ENCODE measurements at places on chromosomes 5 and 9.

DNA sequence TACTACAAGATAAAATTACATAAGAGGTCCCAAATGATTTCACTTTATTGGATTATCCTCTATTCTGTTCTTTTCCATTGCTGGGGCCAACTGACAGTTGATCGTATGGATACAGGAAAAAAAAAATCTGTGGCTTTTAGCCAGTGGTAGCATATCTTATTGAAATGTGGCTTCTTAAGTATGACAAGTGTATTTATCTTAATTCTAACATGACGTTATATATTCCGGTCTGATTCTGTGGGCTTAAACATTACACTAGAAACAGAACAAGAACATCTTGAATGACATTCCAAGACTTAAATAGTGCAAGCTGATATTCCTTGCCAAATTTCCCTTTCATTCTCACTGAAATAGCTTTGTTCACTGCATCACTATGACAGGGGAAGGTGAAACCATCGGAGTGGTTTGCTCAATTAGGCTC lies 117.9 kb downstream of the INSYN2B start:
- H3K27me3 ChIP-seq = no peaks in the 10 kb centered on the region
- H3K27ac ChIP-seq = peak overlapping the region; percentile 75
- H3K36me3 ChIP-seq = peaks cover 24% of the 10 kb centered on the region
- DNase-seq = no peak
- peaks cover 17% of the 10 kb centered on the region for H3K4me1 ChIP-seq

DNA sequence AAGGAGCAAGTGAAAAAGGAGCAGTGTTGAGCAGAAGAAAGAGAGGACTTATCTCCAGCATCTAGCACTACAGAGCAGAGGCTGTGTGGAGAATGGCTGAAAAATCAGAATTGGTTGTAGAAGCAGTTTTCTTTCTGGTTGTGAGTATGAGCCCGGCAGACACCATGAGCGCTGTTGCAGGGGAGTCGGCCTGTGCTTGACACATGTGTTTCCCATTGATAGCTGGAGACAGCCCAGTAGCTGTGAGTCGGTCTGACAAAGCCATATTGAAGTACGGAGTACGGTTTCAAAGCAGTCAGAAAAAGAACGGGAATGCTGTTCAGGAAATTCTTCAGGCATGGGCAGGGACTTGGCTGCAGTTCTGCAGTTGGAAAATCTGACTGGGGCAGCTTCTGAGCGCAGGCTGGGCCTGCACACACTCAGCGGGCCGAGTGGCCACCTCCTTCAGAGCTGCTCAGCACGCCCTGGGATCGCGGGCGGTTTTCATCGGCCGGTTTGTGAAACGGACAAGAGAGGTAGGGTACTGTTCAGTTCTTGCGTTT lies at the start of gene SGCD:
Gene SGCD (plus strand): TSS at position 447 of the 542 bp plus-strand sequence.
- peaks cover 30% of the 10 kb centered on the region for H3K4me1 ChIP-seq
- peaks cover 9% of the 10 kb centered on the region for H3K36me3 ChIP-seq
- H3K27me3 ChIP-seq = no peaks in the 10 kb centered on the region
- peak within 1 kb of the TSS; percentile 83 for H3K27ac ChIP-seq
- H3K4me3 ChIP-seq = peak within 1 kb of the TSS; percentile 89
- DNase-seq = peak; percentile 97

DNA sequence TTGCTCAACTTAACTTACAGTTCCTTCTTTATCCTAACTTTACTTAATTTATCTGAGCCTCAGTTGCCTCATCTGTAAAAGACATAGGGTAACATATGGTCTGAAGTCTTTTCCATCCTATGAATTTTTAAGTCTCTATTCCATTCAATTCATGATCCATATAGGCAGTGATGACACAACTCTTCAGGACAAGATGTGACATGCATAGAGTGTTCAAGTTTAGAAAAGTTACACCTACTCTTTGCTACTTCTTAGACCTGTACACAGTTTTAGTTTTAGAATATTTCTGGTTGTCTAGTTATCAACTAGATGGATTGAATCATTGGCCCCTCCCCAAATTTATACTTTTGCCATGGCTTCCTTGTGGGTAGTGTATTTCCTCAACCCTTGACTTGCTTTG lies 50.7 kb upstream of the ELL2 start:
- H3K27me3 ChIP-seq = no peaks in the 10 kb centered on the region
- peaks cover 1% of the 10 kb centered on the region for H3K4me1 ChIP-seq
- no peaks in the 10 kb centered on the region for H3K36me3 ChIP-seq
- no peak overlapping the region for H3K27ac ChIP-seq
- H3K4me3 ChIP-seq = no peak overlapping the region

DNA sequence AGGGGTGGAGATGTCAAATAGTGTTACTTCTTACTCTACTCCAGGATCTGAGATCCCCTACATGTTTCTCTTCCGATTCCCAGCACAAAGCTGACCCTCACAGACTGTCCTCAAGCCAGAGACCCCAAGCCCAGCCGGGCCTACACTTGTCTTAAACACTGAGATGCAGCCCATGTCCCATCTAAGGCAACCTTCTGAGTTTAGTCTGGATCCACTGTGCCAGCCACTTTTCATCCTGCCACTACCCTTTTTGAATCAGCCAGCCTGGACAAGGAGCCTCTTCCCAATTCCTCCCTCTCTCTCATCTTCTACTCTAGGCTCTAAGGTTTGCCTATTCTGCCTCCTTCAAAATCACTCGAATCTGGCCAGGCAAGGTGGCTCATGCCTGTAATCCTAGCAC lies 6.2 kb upstream of the MYORG start:
- H3K27me3 ChIP-seq = no peaks in the 10 kb centered on the region
- no peaks in the 10 kb centered on the region for H3K4me1 ChIP-seq
- H3K4me3 ChIP-seq = no peak overlapping the region
- H3K36me3 ChIP-seq = no peaks in the 10 kb centered on the region

GRCh38 chr5:80103371-80103770 lies 68.2 kb downstream of the THBS4 start:
- no peak overlapping the region for H3K27ac ChIP-seq
- no peaks in the 10 kb centered on the region for H3K27me3 ChIP-seq
- no peaks in the 10 kb centered on the region for H3K36me3 ChIP-seq
- no peak for DNase-seq
- no peaks in the 10 kb centered on the region for H3K4me1 ChIP-seq

GRCh38 chr5:93874491-93874890 lies 133.1 kb upstream of the POU5F2 start:
- H3K4me3 ChIP-seq = no peak overlapping the region
- H3K36me3 ChIP-seq = no peaks in the 10 kb centered on the region
- no peaks in the 10 kb centered on the region for H3K27me3 ChIP-seq
- H3K4me1 ChIP-seq = peaks cover 10% of the 10 kb centered on the region
- DNase-seq = peak; percentile 10

GRCh38 chr5:90054612-90055011 lies 354.9 kb downstream of the CETN3 start:
- H3K4me1 ChIP-seq = peaks cover 13% of the 10 kb centered on the region
- no peak overlapping the region for H3K27ac ChIP-seq

GRCh38 chr5:178642351-178642909 lies 15.6 kb upstream of the CLK4 start:
- peak; percentile 88 for DNase-seq
- no peaks in the 10 kb centered on the region for H3K36me3 ChIP-seq
- peaks cover 10% of the 10 kb centered on the region for H3K4me1 ChIP-seq
- H3K27ac ChIP-seq = peak overlapping the region; percentile 43
- H3K4me3 ChIP-seq = no peak overlapping the region

- no peaks in the 10 kb centered on the region for H3K36me3 ChIP-seq
- H3K27ac ChIP-seq = no peak overlapping the region
- peak; percentile 79 for DNase-seq
- no peaks in the 10 kb centered on the region for H3K27me3 ChIP-seq
- no peaks in the 10 kb centered on the region for H3K4me1 ChIP-seq
These were observed 244.2 kb upstream of the PIK3R1 start for GRCh38 chr5:67971223-67971830.

GRCh38 chr5:1946776-1947175 lies 64.1 kb upstream of the IRX4 start:
- H3K27ac ChIP-seq = no peak overlapping the region
- no peaks in the 10 kb centered on the region for H3K4me1 ChIP-seq
- no peaks in the 10 kb centered on the region for H3K36me3 ChIP-seq
- no peak overlapping the region for H3K4me3 ChIP-seq

GRCh38 chr9:113659740-113660139 lies 196.2 kb downstream of the RGS3 start:
- peaks cover 8% of the 10 kb centered on the region for H3K4me1 ChIP-seq
- no peaks in the 10 kb centered on the region for H3K27me3 ChIP-seq
- no peaks in the 10 kb centered on the region for H3K36me3 ChIP-seq
- no peak for DNase-seq

GRCh38 chr9:108049026-108049607 lies 559.5 kb upstream of the KLF4 start:
- no peaks in the 10 kb centered on the region for H3K36me3 ChIP-seq
- peak overlapping the region; percentile 87 for H3K27ac ChIP-seq
- no peaks in the 10 kb centered on the region for H3K27me3 ChIP-seq

DNA sequence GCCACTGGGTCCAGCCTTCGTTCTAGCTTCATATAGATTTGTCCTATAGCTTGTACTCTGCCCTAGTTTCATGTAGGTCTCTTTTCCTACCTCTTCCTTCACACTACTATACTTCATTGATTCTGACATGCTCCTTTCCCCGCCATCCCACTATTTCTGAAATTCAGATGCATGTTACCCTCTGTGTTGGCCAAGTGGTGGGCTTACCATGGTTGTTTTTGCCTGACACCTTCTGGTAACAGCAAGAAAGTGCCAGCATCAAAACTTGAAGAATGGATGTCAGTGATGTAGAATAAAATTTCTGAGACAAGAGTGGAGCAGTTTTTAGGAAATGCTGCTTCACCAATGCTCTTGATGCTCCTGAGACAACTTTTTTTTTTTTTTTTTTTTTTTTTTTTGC lies 19.5 kb upstream of the SERINC5 start:
- no peaks in the 10 kb centered on the region for H3K36me3 ChIP-seq
- H3K4me1 ChIP-seq = no peaks in the 10 kb centered on the region
- peak; percentile 16 for DNase-seq
- no peaks in the 10 kb centered on the region for H3K27me3 ChIP-seq
- H3K4me3 ChIP-seq = no peak overlapping the region
- no peak overlapping the region for H3K27ac ChIP-seq

DNA sequence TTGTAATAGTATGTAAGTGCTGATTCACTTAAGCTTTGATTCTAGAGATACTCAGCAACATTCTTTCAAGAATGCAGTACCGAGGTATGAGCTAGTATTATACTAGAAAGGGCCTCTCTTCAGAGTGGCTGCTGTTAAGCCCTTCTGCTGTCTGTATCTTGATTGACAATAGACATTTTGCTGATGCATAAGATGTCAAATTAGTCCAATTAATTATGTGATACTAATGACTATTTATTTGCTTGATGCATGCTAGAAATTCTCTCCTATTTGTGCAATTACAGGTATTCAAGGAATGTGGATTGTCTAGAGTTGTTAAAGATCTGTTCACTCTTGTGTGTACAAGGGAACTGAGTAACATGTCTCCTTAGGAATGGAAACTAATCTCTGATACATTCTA lies 92.3 kb upstream of the PTGER4 start:
- no peaks in the 10 kb centered on the region for H3K36me3 ChIP-seq
- DNase-seq = no peak

DNA sequence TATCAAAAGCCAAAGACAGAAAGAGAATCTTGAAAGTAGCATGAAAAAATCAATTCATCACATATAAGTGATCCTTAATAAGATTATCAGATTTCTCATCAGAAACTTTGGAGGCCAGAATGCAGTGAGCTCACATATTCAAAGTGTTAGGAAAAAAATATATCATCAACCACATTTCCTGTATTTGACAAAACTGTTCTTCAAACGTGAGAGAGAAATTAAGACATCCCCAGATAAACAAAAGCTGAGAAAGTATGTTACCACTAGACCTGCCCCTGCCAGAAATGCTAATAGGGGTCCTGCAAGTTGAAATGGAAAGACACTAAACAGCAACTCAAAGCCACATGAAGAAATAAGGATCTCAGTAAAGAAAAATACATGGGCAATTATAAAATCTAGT lies 29.9 kb downstream of the HACD4 start:
- H3K4me3 ChIP-seq = no peak overlapping the region
- H3K27ac ChIP-seq = no peak overlapping the region
- no peaks in the 10 kb centered on the region for H3K27me3 ChIP-seq
- DNase-seq = no peak

DNA sequence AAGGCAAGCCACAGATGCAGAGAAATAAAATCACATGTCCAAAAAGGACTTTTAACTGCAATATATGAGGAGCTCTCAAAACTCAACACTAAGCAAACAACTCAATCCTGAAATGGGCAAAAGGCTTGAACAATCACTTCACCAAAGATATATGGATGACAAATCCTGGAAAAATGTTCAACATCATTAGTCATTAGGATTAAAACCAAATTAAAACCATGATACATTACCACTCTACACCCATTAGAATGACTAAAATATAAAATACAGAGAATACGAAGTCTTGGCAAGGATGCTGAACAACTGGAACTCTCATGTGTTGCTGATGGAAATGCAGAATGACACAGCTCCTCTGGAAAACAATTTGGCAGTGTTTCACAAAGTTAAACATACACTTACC lies 277.4 kb downstream of the TLE1 start:
- peak; percentile 59 for DNase-seq
- peaks cover 5% of the 10 kb centered on the region for H3K4me1 ChIP-seq
- H3K27ac ChIP-seq = no peak overlapping the region
- H3K27me3 ChIP-seq = 0 out of 2 replicates have a peak, but pooled peaks cover 2% of the 10 kb centered on the region
- H3K36me3 ChIP-seq = no peaks in the 10 kb centered on the region

- peak overlapping the region; percentile 93 for H3K4me3 ChIP-seq
- peak overlapping the region; percentile 98 for H3K27ac ChIP-seq
- peak; percentile 61 for DNase-seq
- H3K36me3 ChIP-seq = no peaks in the 10 kb centered on the region
- peaks cover 34% of the 10 kb centered on the region for H3K4me1 ChIP-seq
- no peaks in the 10 kb centered on the region for H3K27me3 ChIP-seq
These were observed 1.2 kb downstream of the CXXC5 start for GRCh38 chr5:139649082-139649991.

DNA sequence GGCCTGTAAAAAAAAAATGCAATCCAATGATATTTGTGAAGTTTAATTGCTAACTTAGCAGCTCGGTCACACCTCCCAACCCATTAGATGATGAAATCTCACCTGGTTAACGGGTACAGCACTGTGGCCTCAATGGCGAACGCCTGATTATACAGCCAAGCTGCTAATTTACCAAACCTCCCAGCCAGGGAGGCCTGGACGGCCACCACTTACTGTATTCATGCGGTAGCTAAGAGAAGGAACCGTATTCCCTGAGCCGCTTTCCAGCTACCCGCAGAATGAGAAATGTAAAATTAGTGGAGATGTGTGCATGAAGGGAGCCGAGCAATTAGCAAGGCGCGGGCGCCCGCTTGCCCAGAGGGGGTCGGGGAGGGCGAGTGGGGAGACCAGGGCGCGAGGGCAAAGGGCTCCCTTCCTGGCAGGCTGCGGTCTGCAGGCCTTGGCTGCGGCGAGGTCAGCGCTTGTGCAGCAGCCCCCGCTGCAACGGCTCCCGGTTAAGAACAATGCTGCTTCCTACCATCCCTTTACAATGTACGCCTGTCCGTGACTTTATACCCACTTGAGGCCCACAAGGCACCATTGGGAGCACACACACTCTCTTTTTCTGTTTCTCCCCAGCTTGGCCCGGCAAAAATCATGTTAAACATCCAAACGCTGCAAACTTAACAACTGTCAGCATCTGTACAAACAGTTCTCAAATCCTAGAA lies 70.4 kb upstream of the TBCA start:
- H3K36me3 ChIP-seq = no peaks in the 10 kb centered on the region
- peaks cover 5% of the 10 kb centered on the region for H3K4me1 ChIP-seq
- H3K4me3 ChIP-seq = no peak overlapping the region
- DNase-seq = no peak
- H3K27ac ChIP-seq = no peak overlapping the region
- H3K27me3 ChIP-seq = no peaks in the 10 kb centered on the region
